ENCODE measurements at places on chromosomes 2 and 18.

DNA sequence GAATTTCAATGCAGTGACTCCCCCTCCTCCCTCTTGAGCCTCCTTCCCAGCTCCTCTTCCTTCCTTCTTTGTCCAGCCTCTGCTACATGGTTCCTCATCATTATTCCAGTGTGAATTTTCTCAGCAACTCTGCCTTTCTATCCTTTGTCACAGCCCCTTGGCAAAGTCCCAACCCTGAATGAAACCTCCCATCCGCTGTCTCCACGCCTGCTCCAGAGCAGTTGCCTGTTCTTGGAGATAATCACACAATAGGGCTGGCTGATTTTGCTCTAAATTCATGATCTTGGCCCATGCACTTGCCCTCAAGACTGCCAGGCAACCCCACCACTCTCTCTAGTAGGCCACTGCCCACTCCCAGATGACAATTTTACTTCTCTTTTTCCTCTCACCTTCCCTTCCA lies 61.4 kb downstream of the BCL2L11 start:
- DNase-seq: no peak

DNA sequence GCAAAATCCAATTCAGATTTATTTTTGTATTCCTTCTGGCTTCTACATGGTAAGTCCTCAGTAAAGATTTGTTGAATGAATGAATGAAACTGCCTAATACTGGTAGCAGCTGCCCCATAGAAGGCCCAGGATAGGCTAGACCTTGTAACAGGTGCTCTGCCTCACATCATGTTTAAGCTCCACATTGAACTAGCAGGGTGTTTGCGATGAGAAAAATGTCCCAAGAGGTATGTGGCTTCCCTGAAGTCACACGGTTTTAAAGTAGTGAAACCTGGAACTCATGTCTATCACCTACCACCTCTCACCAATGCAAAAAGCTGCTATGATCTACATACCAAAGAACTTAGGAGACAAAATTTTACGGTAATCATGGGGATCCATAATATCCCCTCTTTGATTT lies 765 bp upstream of the LHCGR start:
- DNase-seq: no peak

GRCh38 chr2:202102425-202103000 lies 29.5 kb downstream of the KIAA2012 start:
- DNase-seq: no peak

DNA sequence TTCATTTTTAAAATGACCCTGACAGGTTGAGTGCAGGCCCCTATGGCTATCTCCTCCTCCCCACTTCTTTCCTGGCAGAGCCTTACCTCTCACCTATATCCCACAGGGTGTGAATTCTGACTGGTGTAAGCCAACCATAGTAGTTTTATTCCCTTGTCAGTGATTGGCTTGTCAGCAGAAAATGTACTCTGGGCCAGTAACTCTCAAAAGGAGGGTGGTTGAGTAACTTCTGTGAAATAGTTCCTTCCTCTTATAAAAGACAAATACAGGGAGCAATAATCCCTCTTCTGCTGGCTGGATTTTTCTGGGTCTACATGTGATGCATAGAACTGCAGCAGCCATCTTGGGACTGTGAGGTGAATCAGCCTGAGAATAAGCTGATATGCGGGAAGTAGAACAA lies 83.4 kb downstream of the RAPH1 start:
- no peak for DNase-seq

DNA sequence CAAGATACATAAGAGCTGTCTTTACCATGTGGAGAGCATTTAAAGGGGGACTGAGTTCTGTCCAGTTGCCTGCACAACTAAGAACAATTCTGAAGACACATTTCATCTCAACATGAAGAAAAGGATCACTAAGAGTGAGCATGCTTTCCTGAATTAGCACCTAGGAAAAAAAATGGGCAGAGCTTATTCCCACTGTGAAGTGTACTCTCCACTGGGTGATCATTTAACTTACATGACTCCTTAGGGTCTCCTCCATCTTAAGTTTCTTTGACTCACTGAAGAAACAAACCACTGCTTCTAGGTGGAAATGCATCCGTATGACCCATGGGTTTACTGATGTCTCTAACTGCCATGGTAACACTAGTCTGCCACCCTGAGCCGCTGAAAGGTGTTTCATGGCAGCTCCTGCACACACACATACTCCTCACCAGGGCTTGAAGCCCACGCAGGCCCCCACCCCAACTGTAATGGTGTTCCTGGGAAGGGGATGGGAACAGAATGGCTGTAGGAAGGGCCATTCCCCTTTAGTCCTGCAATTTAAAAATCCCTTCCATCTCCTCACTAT lies 27.1 kb downstream of the HDLBP start:
- no peak for DNase-seq

Data from SHP77 treated with DMSO at 0.1 percent for 48 hours (cell line).